RCC 7860 (cell line): ENCODE measurements at places on chromosomes 2 and 18.

DNA sequence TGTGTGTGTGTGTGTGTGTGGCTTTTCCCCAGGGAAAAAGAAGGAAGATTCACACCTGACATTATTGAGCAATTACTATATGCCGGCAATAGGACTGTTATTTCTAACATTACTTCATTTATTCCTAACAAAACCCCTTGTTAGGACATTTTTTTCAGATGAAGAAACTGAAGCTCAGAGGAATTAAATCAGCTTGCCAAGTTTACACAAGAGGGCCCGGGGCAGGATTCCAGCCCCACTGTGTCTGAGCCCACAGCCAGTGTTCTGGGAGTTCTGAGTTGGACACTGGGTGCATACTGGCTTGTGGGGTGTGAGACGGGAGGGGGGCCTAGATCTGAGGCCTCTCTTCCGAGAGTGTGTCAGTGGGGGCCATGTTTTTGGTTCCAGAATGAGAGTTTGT is 9.9 kb downstream of the TOGARAM2 start:
- DNase-seq = no peak

DNA sequence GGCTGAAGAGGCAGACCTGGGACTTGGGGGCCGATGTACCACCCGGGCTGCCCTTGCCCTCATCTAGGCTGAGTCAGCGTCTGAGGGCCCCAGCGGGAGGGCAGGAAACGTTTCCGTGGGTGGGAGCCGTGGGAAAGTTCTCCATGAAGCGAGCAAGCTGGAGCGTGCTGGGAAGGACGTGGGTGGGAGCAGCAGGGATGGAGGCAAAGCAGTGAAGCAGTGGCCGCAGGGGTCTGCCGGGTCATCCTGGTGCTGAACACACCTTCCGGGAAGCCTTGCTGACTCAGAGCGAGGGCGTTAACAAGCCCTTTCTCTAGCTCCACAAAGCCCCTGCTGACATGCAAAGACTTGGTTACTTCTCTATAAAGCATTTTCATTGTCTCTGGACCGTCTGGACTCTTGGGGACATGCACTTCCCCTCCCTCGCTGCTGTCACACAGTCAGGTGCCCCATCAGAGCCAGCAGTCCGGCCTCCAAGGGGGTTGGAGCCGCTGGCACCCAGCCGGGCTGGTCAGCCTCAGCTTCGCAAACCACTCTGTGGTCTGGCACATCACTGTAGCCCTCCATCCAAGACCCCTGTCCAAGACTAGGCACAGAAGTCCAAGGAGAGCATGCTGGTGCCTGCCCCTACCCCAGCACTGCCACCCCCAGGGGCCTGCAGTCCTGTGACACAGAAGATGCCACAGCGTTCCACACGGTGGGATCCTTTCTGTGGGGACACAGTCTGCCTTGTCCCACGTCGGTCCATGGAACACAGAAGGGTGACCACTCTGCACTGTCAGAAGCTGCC is 115.1 kb upstream of the GPC1 start:
- peak; percentile 78 for DNase-seq

- DNase-seq = peak; percentile 88
These were observed 49.1 kb upstream of the CTAGE1 start for GRCh38 chr18:22466608-22467395.

- no peak for DNase-seq
These were observed 496 bp upstream of the ITGA4 start for GRCh38 chr2:181456660-181457120.

DNA sequence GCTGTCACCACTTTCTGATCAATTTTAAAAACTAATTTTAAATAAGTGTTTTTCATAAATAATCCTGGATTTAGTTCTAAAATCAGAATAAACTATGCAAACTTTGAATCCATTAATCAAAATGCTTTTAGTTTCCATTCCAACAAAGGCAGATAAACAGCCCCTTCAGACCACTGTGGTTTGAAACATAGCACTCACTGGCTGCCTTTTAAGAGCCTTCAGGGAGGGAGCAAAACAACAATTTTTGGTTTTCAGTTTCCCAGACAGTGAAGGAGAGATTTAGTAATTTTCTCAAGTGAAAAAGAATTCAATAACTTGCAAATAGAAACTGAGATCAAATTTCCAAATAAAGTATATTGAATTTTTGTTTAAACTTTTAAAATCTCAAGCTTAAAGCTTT is 46.1 kb downstream of the CDK15 start:
- no peak for DNase-seq
